Amygdala (tissue), 56 donors: ENCODE measurements at places on chromosomes 12 and 14.

GRCh38 chr14:72554994-72555608 is 338.8 kb downstream of the DPF3 start:
- DNase-seq, result no peak

GRCh38 chr14:24159777-24160498 is 1.1 kb upstream of the IRF9 start:
- no peak for DNase-seq

DNA sequence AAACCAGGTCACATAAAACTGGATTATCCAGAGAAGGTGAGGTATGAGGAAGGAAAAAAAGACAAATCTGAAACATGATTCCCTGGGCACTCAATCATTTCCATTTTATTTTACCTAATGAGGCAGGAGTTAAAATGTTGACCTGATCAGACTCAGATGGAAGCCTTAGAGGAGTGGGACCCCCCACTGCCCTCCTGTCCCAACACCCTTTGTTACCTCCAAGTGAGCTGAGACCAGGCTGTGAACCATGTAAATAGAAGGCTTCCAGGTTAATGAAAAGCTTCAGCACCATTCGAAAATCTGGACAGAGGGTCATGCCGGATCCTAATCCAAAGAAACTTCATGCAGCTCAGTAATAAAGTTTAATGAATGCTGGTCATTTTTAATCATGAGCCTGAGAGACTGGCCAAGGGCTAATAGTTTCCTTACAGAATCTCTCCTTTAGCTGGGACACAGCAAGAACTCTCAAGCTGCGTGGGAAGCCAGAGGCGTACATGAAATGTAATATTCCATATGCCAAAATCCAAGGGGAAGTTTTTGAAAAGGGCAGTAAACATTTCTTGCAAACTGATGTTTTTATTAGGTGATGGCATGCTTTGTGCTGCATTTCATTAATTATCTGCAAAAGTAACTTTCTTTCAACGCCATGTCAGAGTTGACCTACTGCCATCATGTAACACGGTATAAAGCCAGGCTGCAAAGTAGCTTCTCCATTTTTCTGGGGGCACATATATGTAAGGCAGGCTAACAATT is 183.0 kb downstream of the PAX9 start:
- DNase-seq, result no peak

GRCh38 chr14:69582212-69582611 is 7.5 kb upstream of the CCDC177 start:
- DNase-seq, result no peak

- DNase-seq, result no peak
These were observed 68.2 kb downstream of the TMTC2 start for GRCh38 chr12:82754856-82755255.

DNA sequence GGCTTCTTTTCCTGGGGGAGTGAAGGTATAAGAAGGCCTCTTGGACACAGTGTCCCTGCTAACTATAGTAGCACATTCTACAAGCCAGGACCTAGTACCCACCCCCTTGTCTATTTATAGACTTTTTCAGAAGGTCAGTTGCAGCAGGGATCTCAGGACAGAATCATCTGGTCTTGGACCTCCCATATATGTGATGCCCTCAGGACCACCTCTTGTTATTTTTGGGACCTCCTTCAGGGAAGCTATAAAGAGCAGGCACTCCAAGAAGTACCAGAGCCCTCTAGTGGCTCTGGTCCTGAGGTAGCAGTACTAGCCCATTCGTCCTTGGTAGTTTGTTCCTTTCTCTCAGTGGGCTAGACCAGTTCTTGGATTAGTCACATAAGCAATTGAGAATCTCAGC is 4.3 kb downstream of the COQ10A start:
- no peak for DNase-seq

- no peak for DNase-seq
These were observed 10.6 kb upstream of the TNFRSF1A start for GRCh38 chr12:6352193-6353173.

- DNase-seq, result no peak
These were observed 57.2 kb upstream of the USP44 start for GRCh38 chr12:95608252-95609033.

DNA sequence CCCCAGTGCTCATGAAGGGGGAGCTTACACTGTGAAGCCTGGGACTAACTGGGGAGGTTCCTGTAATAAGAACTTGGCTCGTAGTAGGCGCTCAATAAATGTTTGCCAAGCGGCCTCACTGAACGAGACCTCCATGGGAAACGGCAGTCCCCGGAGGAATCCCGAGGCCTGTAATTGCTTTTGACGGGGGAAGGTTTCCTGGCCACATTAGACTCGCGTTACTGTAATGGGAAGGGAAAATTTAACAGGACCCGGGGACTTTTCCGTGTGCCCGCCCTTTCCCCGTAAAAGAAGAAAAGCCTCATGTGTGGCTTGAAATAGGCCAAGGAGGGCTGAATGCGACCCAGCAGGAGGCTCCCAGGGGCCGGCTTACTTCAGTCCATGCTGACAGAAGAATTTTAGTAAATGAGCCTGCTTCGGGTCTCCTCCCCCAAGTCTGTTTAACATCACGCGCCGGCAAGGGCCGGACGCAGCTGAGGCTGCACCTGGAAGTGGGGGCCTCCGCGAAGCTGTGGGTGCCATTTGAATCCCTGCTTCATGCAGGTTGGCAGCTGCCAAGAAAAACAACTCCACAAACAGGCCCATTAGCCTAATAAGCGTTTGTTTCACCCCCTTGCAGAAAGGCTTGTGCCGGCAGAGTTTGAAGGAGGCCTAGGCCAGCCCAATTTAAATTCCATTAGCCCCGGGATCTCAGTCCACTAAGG is 39.8 kb upstream of the PWP1 start:
- peak; percentile 26 for DNase-seq

DNA sequence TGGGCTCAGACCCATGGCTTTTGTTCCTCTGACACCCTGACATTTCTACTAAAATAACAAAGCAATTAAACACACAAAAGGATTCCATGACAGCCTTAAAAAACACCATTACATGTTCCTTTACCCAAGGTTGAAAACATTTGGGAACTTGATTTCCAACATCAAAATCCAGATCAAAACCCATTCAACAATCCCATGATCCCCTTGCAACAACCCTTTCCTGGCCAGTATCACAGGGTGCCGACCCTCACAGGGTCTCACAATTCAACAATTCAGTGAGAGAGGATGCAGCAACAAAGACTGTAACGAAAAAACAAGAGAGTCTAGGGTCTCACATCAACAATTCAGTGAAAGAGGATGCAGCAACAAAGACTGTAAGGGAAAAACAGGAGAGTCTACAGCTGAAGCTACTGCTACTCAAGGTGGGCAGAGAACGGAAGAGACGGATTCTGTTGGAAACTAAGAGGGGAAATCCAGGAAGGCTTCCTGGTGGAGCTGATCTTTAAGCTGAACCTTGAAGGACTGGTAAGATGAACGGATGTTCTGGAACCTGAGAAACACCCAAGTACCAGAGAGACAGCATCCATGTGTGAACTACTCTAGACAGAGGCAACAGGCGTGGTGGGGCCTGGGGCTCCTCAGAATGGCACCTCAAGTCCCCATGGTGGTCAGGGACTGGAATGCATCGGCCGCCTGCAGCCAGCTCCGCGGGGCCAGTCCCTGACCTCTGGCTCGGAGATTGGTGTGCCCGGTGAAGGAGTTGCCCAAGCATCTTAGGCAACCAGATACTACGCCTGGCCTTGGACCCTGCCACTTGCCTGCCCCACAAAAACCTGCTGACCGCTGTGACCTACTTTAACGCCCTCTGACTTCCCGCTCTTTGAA is 22.7 kb upstream of the ZFP36L1 start:
- DNase-seq, result no peak

DNA sequence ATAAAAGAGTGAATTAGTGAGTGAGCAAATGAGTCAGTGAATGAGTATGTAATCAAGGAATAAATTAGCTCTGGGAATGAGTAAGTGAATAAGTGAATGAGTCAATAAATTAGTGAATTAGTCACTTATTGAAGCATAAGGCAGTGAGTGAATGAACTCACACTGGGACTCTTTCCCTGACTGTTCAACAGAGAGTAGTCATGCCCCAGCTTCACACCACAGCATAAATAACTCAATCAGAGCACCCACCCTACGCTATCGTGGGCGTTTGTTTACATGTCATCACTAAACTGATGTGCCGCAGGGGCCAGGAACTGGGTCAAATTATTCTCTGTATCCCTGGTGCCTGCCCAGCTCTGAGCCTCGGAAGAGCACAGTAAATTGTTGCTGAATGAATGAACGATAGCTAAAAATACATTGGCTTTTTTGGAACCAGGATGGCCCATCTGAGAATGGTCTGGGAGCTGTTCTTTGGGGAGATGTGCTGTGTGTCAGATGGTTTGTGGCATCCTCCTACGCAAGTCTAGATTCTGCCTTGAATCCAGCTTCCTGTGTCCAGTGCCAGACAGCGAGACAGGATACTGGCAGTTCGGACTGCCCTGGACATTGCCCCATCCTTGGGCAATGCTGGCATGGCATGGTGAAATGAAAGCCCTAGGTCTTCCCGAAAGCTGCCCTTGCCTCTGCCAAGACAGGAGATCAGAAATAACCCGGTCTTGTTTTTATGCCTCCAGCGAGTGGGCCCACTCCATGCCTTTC is 98.0 kb upstream of the RTL1 start:
- no peak for DNase-seq

DNA sequence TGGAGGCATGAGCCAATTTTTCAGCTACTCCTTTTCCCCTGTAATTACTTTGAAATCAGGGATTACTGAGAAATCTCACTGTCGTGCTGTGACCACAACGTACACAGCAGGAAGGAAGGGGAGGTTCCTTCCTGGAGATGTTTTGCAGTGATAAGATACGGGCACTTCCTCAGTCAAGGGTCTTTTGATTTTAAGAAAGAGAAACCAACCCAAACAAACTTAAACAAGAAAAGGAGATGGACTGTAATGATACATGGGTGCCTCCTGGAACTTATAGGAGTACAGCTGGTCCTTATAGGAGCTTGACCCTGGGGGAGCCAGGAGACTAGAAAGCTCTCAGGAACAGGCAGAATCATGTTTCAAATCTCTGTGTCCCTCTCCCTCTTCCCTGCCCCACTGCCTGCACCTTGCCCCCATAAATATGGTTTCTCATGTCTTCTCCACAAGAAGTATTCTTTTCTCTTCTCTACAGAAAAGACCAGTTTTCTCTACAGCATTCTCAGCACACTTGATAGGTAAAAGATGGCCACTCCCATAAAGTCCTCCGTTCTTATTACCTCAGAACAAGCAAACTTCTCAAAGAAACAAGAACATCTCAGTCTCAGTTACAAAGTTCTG is 281.1 kb upstream of the AMIGO2 start:
- no peak for DNase-seq

DNA sequence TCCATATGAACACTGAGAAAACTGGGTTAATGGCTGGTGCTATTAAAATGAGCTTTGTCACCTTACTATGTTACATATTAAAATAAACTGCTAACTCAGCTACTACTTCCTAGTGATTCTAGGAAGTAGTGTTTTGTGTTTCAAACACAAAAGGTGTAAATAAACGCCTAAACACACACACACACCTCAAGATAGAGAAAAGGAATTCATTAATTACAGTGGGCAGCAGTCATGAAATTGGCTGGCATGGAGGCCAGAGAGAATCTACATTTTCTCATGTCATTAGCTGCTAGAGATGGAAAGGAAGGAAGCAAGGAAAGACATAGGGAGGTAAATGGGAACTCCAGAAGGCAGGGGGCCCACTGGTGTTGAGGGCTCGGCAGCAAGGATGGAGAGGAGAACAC is 787 bp upstream of the PRMT5 start:
- DNase-seq, result no peak

DNA sequence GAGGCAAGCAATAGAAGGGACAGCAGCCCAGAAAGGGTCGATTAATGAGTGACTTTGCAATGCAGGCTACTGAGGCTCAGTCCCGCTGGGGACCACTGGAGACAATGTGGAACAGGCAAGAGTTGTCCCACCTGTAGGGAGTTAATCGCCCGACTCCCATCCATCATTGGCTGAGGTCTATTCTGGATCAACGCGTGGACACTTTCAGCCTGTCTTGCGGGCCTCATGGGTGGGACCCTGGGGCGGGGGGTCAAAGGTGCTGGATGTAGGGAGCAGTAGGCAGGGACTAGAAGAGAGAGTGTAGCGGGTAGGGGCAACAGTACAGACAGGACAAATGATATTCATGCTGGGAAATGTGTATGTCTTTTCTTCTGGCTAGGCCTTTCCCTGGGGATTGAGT is 6.1 kb downstream of the IFI27L2 start:
- DNase-seq, result no peak

GRCh38 chr12:124979568-124979967 is 9.4 kb downstream of the DHX37 start:
- DNase-seq, result no peak

DNA sequence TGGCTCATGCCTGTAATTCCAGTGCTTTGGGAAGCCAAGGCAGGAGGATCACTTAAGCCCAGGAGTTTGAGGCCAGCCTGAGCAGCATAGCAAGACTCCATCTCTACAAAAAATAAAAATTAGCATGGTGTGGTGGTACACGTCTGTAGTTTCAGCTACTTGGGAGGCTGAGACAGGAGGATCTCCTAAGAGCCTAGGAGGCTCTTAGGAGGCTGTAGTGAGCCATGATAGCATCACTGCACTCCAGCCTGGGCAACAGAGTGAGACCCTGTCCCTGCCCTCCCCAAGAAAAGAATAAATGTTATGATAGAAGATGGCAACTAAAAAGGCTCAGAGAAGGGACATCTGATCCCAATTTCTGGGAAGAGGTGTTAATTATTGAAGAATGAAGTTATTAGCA is 3.2 kb upstream of the MANSC1 start:
- DNase-seq, result no peak

DNA sequence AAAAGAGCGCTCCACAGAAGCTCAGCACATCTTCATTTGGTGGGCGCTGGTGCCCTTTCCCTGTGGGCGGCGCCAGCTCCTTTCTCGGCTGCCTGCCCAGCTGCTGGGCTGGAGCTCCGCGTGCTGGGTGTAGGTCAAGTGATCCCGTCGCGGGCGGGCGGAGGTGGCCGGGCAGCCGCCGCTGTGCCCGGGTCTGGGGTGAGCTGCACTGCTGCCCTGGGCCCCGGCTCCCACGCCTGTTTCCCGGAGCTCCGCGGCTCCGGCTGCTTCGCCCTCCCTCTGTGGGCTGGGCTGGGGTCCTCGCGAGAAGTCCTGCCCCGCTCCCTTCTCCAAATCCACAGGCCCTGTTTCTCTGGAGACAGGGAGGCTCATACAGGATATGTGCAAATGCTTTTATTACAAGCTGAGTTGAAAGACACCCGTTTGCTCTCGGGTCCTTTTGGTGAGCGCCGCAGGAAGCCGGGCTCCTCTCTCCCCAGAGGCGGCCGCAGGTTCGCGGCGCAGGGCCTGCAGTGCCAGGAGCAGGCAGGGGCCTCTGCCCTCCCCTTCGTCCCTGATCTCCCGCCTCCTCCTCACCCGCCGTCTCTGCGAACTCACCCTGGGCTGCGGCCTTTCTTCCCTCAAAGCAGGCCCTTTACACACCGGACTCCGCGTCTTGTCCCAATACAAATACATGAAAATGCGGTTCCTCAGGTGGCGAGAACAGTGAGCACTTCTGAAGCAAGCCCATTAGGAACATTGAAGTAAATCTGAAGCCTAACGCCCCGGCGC is 67.8 kb upstream of the CAPRIN2 start:
- peak; percentile 27 for DNase-seq

- no peak for DNase-seq
These were observed 80.5 kb upstream of the RPH3A start for GRCh38 chr12:112711026-112711425.

GRCh38 chr12:121093487-121093891 is 39.2 kb upstream of the P2RX7 start:
- no peak for DNase-seq

GRCh38 chr14:64628940-64629408 is 75.2 kb upstream of the PLEKHG3 start:
- peak; percentile 60 for DNase-seq

- peak; percentile 91 for DNase-seq
These were observed 88.4 kb downstream of the TMCC3 start for GRCh38 chr12:94561943-94562411.
